ENCODE measurements at places on chromosomes 12 and 14.

DNA sequence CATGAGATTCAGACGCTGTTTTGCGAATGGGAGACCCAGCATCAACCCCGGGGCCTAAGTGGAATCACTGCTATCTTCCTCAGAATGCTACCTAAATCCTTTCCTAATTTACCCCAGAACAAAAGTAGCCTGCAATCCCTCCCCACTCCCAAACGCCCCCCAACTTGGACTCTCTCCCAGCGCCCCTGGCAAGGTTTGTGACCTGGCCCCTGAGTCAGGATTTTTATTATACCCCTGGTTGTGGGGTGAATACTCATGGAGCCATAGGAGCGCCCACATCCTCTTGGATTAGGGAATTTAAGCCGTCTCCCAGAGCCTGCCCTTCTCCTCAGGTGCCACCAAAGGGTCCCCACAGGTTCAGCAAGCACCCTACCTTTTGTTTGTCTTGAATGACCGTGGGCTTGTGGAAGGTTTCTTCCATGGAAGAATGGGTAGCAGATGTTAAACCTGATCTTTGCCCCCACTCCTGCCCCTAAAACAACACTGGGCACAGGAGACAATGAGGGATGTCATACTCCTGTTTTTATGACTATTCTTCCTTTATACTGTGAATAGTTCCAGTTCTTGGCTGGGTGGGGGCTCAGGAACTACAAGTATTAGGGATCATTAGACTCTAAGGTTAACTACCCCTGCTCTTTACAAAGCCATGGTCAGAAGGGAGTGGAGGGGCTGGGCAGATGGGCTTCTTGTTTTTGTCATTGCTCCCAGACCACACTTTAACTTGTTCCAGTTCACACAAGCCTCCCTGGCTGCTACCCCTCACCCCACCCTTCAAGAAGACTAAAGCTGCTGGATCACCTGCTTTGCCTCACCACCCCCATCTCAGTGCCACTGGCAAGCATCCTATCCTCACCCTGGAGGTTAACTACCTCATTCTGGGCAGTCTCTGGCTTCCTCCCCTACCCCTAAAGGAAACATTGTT, 630 bp downstream of the MYL6B start:
- no peak for DNase-seq

- no peak for DNase-seq
These were observed 27.7 kb upstream of the PLEKHG3 start for GRCh38 chr14:64676410-64677008.

GRCh38 chr14:70014406-70015095, 135.3 kb downstream of the SMOC1 start:
- DNase-seq = no peak

GRCh38 chr12:106715582-106715981, 58.9 kb upstream of the RIC8B start:
- DNase-seq = no peak

DNA sequence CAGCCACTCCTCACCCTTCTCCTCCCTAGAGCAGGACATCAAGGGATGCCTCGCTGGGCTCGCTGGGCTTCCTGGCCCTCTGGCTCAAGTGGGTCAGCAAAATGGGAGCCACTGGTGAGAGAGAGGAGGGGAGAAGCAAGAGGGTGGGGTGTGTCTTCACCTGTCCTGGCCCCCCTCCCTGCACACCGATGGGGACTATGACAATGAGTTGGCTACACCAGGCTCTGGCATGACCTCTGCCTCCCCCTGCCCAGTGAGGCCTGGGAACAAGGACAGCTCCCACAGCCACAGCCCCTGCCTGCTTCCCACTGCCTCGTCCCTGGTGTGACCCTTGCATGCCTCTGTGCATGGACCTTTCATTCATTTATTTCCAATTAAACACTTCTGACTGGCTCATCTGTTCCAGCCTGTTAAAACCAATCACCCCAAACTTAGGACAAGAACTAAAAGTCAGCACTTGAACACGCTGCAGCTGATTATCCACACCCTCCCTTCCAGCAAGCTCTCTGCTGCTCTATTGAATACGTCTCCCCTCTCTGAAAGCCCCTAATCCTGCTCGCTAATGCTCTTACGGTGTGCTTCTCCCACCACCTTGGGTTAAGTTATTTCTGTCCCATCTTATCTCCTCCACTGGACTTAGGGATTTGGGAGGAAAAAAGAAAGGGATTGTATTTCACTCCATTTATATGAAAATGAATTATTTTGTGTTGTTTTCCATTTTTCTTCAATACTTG, 5.8 kb upstream of the PPP2R5C start:
- DNase-seq = no peak

DNA sequence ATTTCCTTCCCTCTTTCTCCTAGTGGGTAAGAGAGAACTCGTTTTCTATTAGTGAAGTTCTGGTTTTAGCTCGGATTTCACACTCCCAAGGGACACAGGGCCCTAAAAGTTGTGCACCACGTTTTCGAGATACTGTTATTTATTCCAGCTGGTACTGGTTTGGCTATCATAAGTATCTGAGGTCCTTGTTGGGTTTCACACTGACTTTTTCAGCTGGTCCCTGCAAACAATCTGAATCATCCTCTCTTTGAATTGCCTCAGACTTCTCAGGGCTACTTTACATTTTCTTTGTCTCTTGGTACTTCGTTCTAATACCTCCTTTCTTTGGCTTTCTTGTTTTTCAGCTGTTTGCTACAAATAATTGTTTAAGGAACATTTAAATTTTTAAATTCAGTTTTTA, 75.7 kb downstream of the SCN8A start:
- no peak for DNase-seq

- DNase-seq = no peak
These were observed 14.2 kb downstream of the TRPV4 start for GRCh38 chr12:109818905-109819500.

GRCh38 chr12:87678453-87678852, 350.7 kb downstream of the C12orf50 start:
- DNase-seq = no peak

Measured in stimulated activated CD4-positive, alpha-beta T cell treated with anti-CD3 and anti-CD28 coated beads, Interleukin-1b, Interleukin-23, amount 100 ng/mL, for 1 hour (primary cell).